ENCODE measurements at places on chromosomes 7 and 10.

- DNase-seq = no peak
These were observed 1.1 kb downstream of the JMJD1C start for GRCh38 chr10:63464402-63465292.

GRCh38 chr10:13560597-13560996 lies 26.2 kb upstream of the PRPF18 start:
- DNase-seq = no peak

DNA sequence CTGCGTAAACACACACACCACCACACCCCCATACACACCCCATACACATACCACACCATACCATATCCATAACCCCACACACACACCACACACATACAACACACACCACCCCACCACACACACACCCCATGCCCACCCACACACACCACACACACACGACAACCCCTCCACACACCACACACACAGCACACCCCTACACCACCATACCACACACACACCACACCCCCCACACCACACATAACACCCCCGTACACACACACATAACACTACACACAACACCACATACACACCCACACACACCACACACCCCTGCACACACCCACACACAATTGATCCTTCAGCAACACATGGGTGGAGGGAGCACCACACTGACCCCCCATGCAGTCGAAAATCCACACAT lies 50.3 kb upstream of the BMS1 start:
- no peak for DNase-seq

GRCh38 chr7:80771523-80771922 lies 133.1 kb downstream of the CD36 start:
- no peak for DNase-seq

DNA sequence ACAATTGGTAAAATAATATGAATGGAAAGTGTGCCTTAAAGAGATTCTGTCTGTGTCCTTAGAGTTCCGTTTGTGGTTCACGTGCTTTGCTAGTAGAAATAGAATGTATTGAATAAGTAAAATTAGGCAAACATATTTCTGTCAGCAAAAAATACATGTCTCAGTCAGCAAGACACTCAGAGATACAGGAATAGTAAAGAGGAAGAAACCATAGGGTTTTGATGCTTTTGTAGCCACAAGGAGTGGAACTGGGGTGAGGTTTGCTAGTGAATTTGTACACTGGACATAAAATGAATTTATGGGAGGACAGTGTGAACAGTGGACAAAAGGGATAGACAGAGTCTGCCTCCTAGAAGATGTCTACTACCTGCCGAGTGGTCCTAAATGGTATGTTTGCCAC lies 289.2 kb upstream of the NRP1 start:
- no peak for DNase-seq

DNA sequence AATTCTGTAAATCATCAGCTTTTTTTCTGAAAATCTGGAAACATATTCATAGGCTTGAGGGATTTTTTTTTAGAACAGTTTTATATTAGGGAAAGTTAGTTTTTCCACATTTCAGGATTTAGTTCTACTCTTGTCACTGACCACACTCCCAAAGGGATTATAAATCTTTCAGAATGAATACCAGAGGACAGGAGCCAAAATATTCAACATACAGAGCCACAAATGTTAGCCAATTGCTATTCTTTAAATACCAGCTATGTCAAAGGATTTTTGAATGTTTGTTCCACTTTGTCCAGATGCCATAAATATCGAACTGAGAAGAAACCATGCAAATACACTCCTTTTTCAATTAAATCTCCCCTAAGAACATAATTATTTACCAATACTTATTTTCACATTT lies 50.7 kb downstream of the ODAD2 start:
- no peak for DNase-seq

GRCh38 chr7:142567201-142568075 lies 181.8 kb upstream of the PRSS1 start:
- DNase-seq = no peak

GRCh38 chr10:117610321-117610720 lies 67.8 kb downstream of the EMX2 start:
- no peak for DNase-seq

GRCh38 chr7:1103009-1103788 lies 15.3 kb downstream of the GPER1 start:
- DNase-seq = no peak

GRCh38 chr7:141660259-141660658 lies 41.7 kb downstream of the DENND11 start:
- DNase-seq = no peak

- no peak for DNase-seq
These were observed 1.3 kb downstream of the FBXL15 start for GRCh38 chr10:102421757-102422512.

GRCh38 chr10:104646146-104646545 lies 5.1 kb downstream of the SORCS3 start:
- DNase-seq = no peak

DNA sequence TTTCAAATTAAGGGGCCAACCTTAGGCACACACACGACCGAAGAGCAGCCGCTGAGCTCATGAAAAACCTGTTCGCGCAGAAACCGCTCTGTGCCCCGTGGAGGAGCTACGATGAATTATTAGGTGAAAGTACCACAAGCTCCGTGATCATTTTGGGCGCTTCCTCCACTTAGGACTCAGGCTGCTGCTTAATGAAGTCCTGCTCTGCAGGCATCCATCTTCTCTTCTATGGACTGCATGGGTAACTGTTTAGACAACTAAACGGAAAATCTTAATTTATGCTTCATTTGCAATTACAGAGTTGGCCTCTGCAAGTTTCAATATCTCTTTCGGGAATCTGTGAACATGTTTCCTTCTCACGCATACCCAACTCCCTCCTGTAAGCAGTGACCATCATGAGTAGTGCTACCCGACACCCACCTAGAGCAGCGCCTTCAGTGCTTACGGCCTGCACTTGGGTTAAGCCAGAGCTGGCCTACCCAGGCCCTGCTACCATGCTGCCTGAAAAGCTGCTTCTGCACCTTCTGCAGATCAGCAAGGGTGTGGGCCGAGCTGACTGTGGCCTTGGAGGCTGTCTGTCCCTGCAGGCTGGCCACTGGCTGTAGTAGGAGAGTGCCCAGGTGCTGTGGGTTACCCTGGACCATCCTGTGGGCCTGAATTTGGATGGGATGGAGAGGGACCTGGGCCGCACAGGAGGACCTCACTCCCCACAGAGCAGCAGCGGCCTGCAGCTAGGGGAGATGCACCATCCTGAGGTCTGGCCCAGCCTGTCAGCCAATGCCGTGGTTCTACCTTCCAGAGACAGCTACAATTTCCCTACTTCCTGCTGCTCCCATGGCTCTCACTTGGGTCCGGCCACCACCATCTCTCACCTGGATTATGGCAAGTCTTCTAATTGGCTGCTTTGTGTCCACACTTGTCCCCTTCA lies 36.0 kb downstream of the GNA12 start:
- no peak for DNase-seq

- DNase-seq = no peak
These were observed 143.4 kb downstream of the DOCK1 start for GRCh38 chr10:127048630-127049029.

- no peak for DNase-seq
These were observed 4.0 kb upstream of the SLC29A4 start for GRCh38 chr7:5278766-5279165.

GRCh38 chr7:44184206-44184872 lies 4.9 kb downstream of the GCK start:
- DNase-seq = no peak

- no peak for DNase-seq
These were observed 17.4 kb upstream of the SPOCK2 start for GRCh38 chr10:72105710-72106109.

DNA sequence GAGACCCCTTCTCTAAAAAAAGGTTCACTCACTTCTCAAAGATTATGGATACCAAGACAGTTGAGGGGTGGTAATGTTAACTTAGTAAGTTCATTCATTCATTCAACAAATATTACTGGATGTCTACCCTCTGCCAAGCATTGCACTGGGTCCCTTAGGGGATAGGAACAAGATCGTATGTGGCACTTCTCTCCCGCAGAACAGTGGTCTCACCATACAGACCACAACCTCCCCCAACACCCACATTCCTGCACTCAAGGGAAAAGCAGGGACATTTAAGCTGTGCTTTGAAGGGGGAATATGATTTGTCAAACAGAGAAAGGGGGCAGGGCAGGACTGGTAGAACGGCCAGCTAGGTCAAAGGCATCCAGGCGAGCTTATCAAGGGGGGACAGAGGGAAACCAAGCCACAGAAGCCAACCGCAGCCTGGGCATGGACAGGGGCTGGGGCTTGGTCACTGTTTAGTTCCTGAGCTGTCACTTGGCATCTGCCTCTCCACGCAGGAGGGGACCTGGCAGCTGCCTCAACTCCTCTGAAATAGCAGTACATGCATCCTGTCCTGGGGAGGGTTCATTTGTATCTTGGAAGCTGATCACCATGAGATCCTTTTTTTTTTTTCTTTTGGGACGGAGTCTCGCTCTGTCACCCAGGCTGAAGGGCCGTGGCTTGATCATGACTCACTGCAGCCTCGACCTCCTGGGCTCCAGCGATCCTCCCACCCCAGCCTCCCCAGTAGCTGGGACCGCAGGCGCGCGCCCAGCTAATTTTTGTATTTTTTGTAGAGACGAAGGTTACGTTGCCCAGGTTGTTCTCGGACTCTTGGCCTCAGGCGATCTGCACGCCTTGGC lies 949 bp upstream of the CLIP2 start:
- DNase-seq = no peak

Data from iPS DF 6.9 (cell line).